ENCODE measurements at places on chromosomes 11 and 22.

DNA sequence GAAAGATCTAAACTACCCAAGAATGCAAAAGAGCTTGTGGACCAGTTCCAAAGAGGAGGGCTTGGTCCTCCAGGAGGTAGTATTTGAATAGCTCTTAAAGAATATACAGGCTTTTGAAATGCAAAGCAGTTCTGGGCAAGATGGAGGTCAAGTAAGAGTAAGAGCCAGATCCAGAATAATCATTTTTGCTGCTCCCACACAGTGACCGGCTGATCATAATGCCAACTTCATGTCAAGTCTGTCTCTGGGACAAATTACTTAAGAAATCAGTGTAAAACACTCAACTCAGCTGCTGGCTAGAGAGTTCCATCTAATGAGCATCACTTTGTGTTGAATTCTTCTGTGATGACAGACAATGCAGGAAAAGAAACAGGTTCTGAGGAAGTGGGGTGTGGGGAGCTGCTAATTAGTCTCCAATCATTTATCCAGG is 250.9 kb upstream of the NARS2 start:
- no peak for DNase-seq

DNA sequence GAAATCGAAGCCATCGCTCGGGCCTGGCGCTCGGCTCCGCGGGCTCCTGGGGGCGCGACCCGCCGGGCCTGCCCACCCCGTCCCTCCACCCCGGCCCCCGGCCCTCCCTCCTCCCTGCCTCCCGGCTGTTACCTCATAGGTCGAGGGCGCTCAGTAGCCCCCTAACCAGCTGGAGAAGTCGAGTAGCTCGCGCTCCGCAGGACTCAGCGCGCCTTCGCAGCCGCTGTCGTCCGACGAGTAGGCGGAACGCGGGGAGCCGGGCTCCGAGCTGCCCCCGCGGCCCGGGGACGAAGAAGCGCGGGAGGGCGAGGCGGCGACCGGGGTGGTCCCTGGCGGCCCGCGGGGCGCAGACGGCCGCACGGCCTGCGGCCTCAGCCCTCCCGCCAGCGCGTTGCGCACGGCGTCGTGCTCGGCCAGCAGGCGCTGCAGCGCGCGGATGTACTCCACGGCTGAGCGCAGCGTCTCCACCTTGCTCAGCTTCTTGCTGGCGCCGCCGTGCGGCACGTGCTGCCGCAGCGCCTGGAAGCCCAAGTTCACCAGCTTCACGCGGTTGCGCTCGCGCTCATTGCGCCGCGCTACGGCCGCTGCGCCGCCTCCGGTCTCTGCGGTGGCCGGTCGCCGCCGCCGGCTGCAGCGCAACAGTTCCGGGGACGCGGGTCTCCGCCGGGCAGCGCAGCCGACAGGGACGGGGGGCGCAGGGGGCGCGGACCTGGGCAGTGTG is 627 bp downstream of the ASCL2 start:
- DNase-seq = no peak

DNA sequence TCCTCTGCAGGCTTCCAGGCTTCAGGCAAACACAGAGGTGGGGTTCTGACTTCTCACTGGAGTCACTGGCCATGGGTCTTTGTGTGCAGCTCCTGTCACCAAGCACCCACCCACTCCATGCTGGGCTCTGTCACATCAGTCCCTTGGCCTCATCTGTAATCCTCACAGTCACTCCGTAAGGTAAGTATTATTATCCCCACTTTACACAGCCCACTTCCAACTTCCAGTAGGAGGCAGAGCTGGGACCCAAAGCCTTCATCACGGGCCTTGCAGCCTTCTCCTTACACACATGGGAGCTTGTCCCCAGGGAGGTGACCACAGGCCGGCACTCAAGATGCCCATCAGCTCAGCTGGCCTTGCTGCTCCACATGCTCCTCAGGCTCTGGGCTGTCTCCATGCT is 266.7 kb upstream of the B3GAT1 start:
- DNase-seq = no peak

- no peak for DNase-seq
These were observed 16.6 kb downstream of the CAVIN3 start for GRCh38 chr11:6303661-6304060.

DNA sequence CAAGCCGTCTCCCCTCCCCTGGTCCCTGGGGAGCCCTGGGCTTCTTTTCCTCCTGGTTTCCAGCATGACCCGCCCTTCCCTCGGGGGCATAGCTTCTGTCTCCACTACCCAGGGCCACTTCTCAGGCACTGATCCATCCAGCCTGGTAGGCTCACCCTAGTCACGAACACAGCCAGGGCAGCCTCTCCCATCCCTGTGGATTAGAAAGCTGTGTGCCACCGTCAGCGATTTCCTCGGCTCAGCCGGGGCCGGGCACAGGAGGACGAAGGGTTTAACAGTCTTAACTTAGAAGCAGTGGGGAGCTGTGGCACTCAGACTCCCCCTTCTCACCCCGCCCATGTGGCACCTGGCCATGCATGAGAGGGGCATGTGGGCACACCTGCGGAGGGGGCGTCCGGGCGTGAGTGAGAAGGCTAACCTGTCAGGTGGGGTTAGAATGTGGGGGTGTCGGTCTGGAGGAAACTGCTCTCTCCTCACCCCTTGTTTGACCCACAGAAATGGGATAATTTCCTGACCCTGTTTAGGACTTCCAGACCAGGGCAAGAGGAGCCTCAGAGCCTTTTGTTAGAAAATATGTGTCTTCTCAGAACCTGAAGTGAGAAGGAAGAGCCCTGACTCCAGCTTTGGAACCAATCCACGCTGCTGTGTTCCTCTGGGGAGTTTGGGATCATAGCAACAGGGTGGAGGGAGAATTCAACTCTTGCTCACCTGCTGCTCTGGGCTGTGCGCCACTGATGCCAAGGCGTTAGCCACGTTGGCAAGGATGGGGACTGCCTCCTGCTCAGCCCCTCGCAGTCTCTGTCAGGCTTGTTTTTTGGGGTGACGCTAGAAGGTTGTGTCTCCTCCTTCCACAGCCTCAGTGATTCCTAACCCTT is 14.6 kb downstream of the GLB1L2 start:
- no peak for DNase-seq

DNA sequence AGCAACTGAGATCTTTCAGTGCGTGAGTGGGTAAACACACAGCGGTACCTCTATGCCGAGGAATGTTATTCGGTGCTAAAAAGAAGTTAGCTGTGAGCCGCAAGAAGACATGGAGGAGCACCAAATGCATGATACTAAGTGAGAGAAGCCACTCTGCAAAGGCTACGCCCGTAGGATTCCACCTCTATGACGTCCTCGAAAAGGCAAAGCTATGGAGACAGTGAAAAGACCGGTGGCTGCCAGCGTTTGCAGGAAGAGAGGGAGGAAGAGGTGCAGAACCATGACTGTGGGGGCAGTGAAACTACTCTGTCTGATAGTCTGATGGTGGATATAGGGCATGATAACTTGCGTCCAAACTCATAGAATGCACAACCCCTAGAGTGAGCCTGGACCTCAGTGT is 28.7 kb downstream of the IGF2 start:
- DNase-seq = no peak

DNA sequence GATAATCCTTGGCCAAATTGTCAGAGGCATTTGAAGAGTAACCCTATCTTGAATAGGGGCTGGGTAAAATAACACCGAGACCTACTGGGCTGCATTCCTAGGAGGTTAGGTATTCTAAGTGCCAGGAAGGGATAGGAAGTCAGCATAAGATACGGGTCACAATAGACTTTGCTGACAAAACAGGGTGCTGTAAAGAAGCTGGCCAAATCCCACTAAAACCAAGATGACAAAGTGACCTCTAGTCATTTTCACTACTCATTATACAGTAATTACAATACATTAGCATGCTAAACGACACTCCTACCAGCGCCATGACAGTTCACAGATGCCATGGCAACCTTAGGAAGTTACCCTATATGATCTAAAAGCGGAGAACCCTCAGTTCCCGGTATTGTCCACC is 964 bp upstream of the REXO2 start:
- DNase-seq = no peak

Measured in stimulated activated CD8-positive, alpha-beta memory T cell treated with anti-CD3 and anti-CD28 coated beads, Interleukin-15, amount 100 ng/mL, for 4 hours (primary cell).